T-helper 17 cell (primary cell): ENCODE measurements at places on chromosomes 3 and 15. TPM values are rescaled to one million over a fixed set of nuclear protein-coding genes. Genes with fewer than 3 reads are reported as not detected.

Gene GOLGA6L6
- total RNA-seq: not detected

Gene STAG1
- 48.5 TPM for total RNA-seq

Gene TMC3
- not detected for total RNA-seq

Gene HESX1
- total RNA-seq: 0.27 TPM

Gene KBTBD13
- total RNA-seq: not detected

Gene FBXW12
- total RNA-seq: not detected

Gene SPG11
- 71.0 TPM for total RNA-seq

Gene IRAK2
- 4.6 TPM for total RNA-seq

Gene WDR76
- total RNA-seq: 10.5 TPM
